MCF 10A (cell line): ENCODE measurements at places on chromosomes 2 and 18. TPM values are rescaled to one million over a fixed set of nuclear protein-coding genes. Genes with fewer than 3 reads are reported as not detected.

DNA sequence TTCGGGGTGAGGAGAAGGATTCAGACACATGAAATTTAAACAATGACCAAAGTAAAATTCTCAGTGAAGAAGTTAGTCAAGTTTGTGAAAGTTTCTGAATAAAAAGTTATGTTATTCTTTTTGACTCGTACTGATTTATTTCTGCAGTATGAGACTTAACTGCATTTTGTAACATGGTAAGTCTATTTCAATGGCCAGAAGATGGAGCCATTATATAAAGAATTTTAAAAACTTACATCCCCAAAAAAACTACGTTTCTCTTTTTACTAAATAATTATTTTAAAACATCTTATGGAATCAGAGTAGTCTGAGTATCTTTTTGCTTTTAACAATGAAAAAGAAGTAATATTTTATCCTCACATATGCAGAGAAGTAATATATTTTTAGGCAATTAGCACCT is 51.4 kb upstream of the SCN1A start:
- no peaks in the 10 kb centered on the region for H3K36me3 ChIP-seq
- H3K27me3 ChIP-seq: peaks cover 11% of the 10 kb centered on the region
- peaks cover 3% of the 10 kb centered on the region for H3K4me1 ChIP-seq
- no peak overlapping the region for H3K4me3 ChIP-seq
- DNase-seq: no peak

SLC5A7 gene
- total RNA-seq: not detected in 2 replicates

ATAD2B gene
- total RNA-seq: 19.6 and 19.7 TPM in 2 replicates

- H3K27me3 ChIP-seq: no peaks in the 10 kb centered on the region
- H3K27ac ChIP-seq: no peak overlapping the region
- DNase-seq: no peak
- H3K4me1 ChIP-seq: no peaks in the 10 kb centered on the region
Observed at GRCh38 chr2:7931808-7932207, 750.0 kb upstream of the ID2 start.

DNA sequence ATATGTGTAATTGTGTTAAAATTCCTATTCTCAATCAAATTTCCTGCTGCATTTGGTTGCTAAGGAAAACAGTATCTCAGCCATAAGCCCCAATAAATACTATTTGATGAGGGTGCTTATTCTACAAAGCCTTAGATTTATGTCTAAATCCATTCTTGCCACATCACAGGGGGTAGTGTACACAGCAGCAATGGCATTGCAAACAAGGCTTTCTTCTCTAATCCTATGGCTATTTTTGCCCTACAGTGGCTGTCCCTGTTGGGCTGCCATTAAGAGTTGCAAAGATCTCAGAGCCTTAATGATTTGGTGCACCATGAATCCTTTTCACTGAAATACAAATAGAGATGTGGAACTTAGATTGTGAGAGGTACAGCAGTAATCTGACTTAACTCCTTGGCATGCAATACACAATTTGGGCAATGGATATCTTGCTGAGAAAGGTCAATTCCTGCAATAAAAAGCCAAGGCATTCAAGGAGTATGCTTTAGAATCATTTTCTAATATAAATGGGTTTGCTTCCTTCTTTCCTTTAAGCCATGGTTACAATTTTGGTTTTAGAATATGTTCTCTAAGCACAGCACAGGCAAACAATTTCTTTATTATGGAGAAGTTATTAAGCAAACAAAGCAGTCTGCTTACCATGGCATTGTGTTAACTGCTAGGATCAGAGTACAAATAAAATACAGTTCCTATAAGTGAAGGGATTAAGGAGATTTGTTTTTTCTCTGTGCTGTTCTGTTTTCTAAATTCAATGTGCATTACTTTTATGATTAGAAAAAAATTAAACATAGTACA is 69.8 kb upstream of the CD302 start:
- DNase-seq: no peak
- H3K36me3 ChIP-seq: no peaks in the 10 kb centered on the region
- no peak overlapping the region for H3K27ac ChIP-seq
- H3K4me1 ChIP-seq: no peaks in the 10 kb centered on the region
- no peaks in the 10 kb centered on the region for H3K27me3 ChIP-seq

CDH2 gene
- 14.6 and 15.1 TPM in 2 replicates for total RNA-seq

- H3K4me3 ChIP-seq: no peak overlapping the region
- H3K27ac ChIP-seq: no peak overlapping the region
- peaks cover 24% of the 10 kb centered on the region for H3K36me3 ChIP-seq
- no peaks in the 10 kb centered on the region for H3K27me3 ChIP-seq
Observed at GRCh38 chr2:218691234-218691633, 19.3 kb downstream of the STK36 start.

TEX261 gene
- 52.3 and 63.2 TPM in 2 replicates for total RNA-seq

- no peaks in the 10 kb centered on the region for H3K36me3 ChIP-seq
- DNase-seq: no peak
- no peak overlapping the region for H3K4me3 ChIP-seq
- H3K27ac ChIP-seq: no peak overlapping the region
- H3K4me1 ChIP-seq: peaks cover 11% of the 10 kb centered on the region
Observed at GRCh38 chr18:44521668-44522022, 159.0 kb upstream of the SETBP1 start.

EN1 gene
- total RNA-seq: not detected in 2 replicates

DNA sequence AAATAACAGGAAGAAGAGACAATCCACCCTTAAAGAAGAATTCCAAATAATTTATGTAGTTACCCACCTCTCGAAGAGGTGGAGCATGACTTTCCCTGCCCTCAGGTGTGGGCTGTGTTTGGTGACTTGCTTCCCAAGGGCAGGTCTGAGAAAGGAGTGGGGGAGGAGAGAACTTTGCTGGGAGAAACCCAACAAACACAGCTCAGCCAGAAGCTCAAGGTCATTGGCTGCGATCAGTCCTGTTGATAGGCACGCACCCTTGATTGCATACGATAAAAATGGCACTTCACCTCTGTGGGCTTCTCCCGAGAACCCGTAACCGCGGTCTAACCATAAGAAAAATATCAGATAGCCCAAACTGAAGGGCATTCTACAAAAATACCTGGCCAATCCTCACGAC is 157.5 kb upstream of the ID2 start:
- no peak overlapping the region for H3K27ac ChIP-seq
- DNase-seq: no peak
- no peaks in the 10 kb centered on the region for H3K36me3 ChIP-seq
- H3K27me3 ChIP-seq: no peaks in the 10 kb centered on the region
- H3K4me3 ChIP-seq: no peak overlapping the region

HOXD1 gene
- not detected in 2 replicates for total RNA-seq

MYO7B gene
- total RNA-seq: not detected in 2 replicates

DNAH6 gene
- total RNA-seq: 0.14 and 0.76 TPM in 2 replicates

ABCG5 gene
- not detected in 2 replicates for total RNA-seq

GRCh38 chr2:171271971-171272436 is 111.3 kb upstream of the TLK1 start:
- H3K36me3 ChIP-seq: peaks cover 7% of the 10 kb centered on the region
- no peaks in the 10 kb centered on the region for H3K27me3 ChIP-seq
- H3K27ac ChIP-seq: peak overlapping the region; percentile 79
- H3K4me1 ChIP-seq: peaks cover 19% of the 10 kb centered on the region

GALNT1 gene
- 71.0 and 83.2 TPM in 2 replicates for total RNA-seq

- H3K4me3 ChIP-seq: no peak overlapping the region
- H3K27me3 ChIP-seq: no peaks in the 10 kb centered on the region
- no peak overlapping the region for H3K27ac ChIP-seq
- no peaks in the 10 kb centered on the region for H3K36me3 ChIP-seq
Observed at GRCh38 chr2:238305965-238306671, 14.2 kb upstream of the TRAF3IP1 start.

DNA sequence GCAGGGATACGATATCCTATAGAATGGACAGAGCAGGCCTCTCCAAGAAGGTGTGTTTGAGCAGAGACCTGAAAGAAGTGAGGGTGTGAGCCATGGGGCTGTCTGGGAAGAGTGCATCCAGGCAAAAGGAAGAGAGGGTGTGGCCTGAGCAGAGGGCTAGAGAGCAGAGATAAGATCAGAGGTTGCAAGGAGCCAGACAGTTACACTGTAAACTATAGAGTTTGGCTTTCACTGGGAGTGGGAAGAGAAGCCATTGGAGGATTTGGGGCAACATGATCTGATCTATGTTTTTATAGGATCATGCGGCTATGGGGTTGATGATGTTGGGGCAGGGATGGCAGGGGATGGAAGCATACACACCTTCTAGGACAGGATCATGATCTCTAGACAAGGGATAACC is 124.1 kb upstream of the MAP3K20 start:
- H3K36me3 ChIP-seq: no peaks in the 10 kb centered on the region
- DNase-seq: no peak
- H3K27ac ChIP-seq: no peak overlapping the region
- no peaks in the 10 kb centered on the region for H3K27me3 ChIP-seq

DNA sequence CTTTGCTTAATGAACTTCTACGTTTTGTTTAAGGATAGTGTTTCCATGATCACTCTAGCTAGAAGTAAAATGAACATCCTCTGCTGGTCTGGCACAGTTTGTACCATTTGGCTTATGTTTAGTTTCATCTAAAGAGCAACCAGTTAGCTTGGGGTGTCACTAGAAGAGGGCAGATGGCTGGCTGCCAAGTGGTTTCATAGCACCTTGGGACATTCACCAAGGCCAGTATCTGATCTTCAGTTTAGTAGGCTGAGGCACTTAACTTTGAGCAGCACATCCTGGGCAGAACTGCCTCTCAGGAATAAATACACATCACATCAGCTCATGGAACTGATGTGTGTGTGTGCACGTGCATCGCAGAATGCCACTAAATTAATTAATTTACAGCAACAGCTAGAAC is 68.4 kb downstream of the NXPH2 start:
- H3K4me3 ChIP-seq: no peak overlapping the region
- no peak for DNase-seq
- H3K4me1 ChIP-seq: peaks cover 15% of the 10 kb centered on the region
- H3K27me3 ChIP-seq: no peaks in the 10 kb centered on the region

M1AP gene
- total RNA-seq: not detected in 2 replicates

DNA sequence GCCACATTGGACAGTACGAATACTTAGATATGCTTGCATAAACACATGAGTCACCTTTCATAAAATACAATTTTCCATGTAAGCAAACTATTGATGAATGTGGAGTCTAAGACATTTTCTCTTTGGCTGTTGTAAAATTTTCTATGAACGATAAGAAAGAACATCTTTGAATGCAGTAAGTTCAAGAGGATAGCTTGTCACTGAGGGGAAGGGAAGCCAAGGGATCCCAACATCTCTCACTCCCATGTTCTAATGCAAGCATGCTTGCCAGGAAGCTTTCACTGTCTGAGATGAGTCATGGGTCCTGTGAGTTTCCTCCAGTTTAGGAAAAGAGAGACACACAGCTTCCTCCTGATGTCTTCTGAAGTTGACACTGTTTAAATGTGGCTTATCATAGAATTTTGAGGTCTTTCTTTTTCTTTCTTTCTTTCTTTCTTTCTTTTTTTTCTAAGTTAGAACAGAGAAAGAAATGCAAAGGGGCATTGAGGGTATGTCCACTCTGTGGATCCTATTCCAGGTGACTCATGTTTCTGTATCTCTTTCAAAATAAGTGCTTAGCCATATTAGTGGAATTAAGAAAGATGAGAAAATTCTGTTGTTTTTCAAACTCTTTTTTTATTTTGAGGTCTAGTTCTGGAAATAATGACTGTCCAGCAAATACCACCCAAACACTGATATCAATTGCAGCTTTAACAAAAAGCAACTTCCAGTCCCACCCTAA is 146.6 kb downstream of the RDH14 start:
- no peaks in the 10 kb centered on the region for H3K36me3 ChIP-seq
- peaks cover 16% of the 10 kb centered on the region for H3K4me1 ChIP-seq
- peak; percentile 88 for DNase-seq
- no peak overlapping the region for H3K4me3 ChIP-seq

DNA sequence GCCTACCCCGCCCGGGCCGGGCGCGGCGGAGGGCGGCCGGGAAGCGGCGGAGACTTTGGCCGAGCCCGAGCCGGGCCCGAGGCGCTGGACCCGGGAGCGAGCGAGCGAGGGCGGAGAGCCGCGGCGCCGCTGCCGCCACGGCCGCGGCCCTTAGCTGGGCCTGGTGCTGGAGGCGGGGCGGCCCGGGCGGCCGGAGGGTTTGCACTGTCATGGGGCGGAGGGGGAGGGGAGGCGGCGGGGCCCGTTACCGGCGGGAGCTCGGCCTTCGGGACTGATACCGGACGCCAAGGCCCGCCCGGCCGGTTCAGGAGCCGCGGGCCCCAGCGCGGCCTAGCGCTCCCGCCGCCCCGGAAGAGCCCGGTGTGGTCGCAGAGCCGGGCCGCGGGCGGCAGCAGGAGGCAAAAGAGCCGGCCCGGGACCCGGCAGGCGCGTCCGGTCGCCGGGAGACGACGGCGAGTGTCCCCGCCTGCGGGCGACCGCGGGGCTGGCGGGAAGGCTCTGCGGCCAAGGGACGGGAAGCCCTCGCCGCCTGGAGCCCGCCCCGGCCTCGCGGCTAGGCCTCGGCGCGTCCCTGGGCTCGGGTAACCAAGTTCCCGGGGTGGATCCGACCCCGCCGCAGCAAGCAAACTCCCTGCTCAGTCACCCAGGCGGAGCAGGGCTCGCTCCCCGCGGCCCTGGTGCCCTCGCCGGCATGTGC is 697 bp downstream of the KCMF1 start:
- DNase-seq: peak; percentile 34
- peak overlapping the region; percentile 97 for H3K27ac ChIP-seq
- peaks cover 39% of the 10 kb centered on the region for H3K36me3 ChIP-seq
- H3K4me1 ChIP-seq: peaks cover 12% of the 10 kb centered on the region
- H3K4me3 ChIP-seq: peak overlapping the region; percentile 97

GRCh38 chr2:178477443-178478129 is 814 bp downstream of the FKBP7 start:
- peaks cover 16% of the 10 kb centered on the region for H3K4me1 ChIP-seq
- peaks cover 9% of the 10 kb centered on the region for H3K36me3 ChIP-seq
- DNase-seq: no peak
- no peaks in the 10 kb centered on the region for H3K27me3 ChIP-seq
